Stimulated activated CD4-positive, alpha-beta T cell treated with anti-CD3 and anti-CD28 coated beads, Interleukin-12 subunit alpha, Interleukin-12 subunit beta, amount 100 ng/mL, for 24 hours (primary cell): ENCODE measurements at places on chromosomes 1 and 21.
A peak's percentile ranks its signal among the peaks of the same experiment; 100 is the strongest.

- peak; percentile 23 for DNase-seq
Observed at GRCh38 chr1:32464716-32465577, at the start of gene ZBTB8B. TSS of gene ZBTB8B (plus strand) at chr1:32465072. CDS start at chr1:32470625, 5,553 bp downstream.

DNA sequence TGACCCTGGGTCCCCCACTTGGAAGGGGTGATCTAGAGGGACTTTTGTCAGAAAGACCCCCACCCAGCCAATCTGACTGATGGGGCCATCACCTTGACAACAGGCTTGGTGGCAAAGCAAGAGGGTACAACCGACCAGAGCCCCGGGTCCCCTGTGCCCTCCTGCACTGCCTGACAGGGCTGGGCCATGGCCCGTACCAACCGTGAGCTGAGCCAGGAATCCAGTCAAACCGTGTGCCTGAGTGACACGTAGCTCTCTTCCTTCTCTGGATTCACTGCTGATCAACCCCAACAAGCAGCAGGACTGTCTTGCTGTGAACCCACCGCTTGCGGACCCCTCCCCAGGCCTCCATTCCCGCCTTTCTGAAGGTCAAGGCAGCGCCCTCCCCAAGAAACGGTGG lies 27.0 kb downstream of the PDE9A start:
- DNase-seq = no peak

GRCh38 chr1:227190321-227190720 lies 128.0 kb downstream of the CDC42BPA start:
- no peak for DNase-seq

DNA sequence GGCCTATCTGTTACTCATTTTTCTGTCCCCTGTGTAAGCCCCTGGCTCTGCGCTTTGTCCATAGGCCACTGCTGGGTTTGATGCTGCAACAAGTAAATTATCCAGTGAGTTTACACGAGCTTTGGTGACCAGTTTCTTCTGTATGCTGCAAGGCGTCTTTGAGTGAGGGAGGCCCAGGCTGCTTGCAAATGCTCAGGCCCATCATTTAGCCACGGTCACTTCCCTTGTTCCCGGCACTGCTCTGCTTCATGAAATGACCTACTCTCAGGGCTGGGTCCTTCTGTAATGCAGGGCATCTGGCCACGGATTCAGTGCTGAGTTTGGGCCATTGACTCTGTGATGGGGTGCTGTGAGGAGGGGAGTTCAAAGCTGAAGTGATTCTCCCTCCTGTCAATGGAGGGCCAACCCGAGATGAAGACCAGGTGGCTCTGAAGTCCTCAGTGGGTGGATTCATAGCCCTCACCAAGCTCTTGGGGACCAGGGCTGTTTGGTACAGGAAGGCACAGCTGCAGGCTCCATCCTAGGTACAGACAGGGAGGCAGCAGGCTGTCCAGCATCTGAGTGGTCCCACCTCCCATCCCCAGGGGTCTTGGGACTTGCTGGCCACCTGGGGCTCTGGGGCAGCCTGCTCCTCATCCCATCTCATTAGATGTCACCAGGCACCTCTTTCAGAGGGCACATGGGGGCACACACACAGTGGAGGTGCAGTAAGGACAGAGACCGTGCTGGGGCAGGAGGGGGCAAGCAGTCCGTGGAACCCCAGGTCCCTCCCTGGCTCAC lies 21.7 kb downstream of the LHX4 start:
- DNase-seq = no peak

GRCh38 chr1:22780696-22781095 lies 70.1 kb downstream of the EPHB2 start:
- DNase-seq = no peak

DNA sequence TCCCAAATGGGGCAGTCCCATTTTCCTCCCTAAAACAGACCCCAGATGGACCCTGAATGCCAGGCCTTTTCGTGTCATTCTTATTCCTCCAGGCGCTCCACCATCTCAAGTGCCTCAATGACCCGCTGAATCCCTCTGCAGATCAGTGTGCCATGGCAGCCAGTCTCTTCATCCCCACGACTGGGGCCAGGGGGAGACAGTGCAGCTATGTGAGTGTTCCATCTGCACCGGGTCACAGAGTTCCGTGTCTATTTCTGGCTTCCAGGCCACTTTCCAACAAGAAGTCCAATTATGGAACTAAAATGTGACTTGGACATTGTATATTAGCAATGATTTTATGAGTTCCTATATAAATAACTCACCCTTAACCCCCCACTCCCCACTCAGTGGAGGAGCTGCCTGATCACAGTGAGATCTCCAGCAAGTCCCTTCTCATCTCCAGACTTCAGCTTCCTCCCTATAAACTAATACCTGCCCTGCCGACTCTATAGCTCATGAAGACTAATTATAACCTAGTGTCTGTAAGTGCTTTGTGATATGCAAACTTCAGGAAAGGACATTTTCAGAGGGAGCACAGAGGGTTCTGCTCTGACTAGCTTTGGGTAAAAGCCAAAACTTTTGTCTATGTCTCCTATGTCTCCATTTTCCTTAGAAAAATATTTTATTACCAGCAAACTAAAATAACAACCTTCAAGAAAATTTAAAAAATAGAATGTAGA lies 56.3 kb upstream of the NFASC start:
- no peak for DNase-seq

- DNase-seq = no peak
Observed at GRCh38 chr1:177246710-177247580, 76.2 kb downstream of the BRINP2 start.

- DNase-seq = no peak
Observed at GRCh38 chr1:18957136-18957521, 653 bp upstream of the IFFO2 start.

DNA sequence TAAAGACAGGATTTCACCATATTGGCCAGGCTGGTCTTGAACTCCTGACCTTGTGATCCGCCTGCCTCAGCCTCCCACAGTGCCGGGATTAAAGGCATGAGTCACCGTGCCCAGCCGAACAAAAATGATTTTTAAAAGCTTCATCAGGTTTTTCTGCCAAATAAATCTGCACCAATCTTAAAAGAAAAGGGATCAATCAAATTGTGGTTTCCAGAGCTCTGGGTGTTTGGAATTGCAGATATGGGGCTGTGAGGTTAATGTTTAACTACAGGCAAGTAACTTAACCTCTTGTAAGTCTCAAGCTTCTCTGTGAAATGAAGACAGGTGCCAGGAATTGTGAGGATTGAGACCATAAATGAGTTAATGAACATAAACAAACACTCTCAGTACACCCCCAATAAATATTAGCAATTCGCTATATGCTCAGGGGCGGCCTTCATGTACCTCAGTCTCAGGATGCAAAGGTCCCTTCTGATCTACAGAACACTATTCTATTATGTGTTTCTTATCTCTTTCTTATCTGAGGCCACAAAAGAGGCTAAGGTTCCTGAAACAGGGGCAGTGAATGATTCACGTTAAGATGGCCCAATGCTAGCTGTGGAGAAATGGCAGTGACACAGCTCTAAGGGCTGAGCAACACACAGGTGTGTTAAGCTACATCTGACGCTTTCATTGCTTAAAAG lies 7.1 kb upstream of the GNPAT start:
- no peak for DNase-seq

- DNase-seq = no peak
Observed at GRCh38 chr1:205258719-205259118, 31.0 kb downstream of the TMCC2 start.

- no peak for DNase-seq
Observed at GRCh38 chr1:2168090-2168489, 26.5 kb downstream of the FAAP20 start.

DNA sequence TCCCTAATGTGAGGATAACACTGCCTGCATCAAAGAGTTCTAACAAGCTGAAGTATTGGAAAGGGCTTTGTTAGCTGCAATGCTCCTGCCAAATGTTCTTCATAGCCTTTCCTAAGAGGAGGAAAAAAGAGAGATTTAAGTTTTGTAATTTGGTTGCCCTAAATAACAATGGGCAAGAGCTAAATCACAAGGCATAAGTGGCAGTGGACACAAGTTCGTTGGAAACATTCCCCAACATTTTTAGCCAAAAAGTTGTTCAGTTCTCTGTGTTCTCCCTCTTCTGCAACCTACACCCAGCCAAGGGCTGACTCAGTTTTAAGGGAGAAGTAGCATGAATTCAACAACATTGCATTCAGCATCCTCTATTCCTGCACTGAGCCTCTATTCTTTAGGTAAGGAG lies 2.6 kb upstream of the UQCRHL start:
- DNase-seq = no peak
